Hematopoietic multipotent progenitor cell treated with erythropoietin and hydrocortisone succinate and interleukin-3 and kit ligand, for 8 days (in vitro differentiated cells): ENCODE measurements at places on chromosomes 12 and 14.

DNA sequence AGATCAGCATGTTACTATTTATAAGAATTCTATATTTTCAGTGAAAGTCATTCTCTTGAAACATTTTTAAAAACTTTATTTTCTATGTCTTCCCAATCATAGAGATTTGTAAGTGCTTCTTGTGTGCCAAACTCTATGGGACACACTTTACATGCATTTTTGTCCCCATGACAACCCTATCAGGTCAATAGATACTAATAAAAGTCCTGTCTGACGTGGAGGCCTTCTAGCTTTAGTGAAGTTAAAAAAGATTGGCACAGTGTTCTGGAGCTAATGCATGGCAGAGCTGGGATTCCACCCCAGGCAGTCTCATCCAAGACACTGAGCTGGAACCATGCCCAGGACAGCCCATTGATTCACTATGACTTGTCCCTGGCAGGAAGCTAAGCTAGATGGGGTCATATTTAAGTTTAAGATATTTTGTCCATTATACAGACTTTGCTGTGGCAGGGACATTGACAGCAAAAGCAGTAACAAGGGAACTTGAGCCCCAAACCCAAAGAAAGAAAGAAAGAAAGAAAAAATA lies 28.1 kb downstream of the TTC6 start:
- DNase-seq: no peak

- no peak for DNase-seq
These were observed 368.7 kb downstream of the TMEM132D start for GRCh38 chr12:129534966-129535750.

GRCh38 chr12:64716839-64717455 lies 42.3 kb downstream of the GNS start:
- DNase-seq: no peak

GRCh38 chr12:132550014-132550802 lies 60.2 kb downstream of the LRCOL1 start:
- no peak for DNase-seq

GRCh38 chr12:2250797-2251196 lies 198.0 kb downstream of the CACNA1C start:
- DNase-seq: no peak

GRCh38 chr12:120734210-120734609 lies 8.6 kb downstream of the ACADS start:
- DNase-seq: no peak

DNA sequence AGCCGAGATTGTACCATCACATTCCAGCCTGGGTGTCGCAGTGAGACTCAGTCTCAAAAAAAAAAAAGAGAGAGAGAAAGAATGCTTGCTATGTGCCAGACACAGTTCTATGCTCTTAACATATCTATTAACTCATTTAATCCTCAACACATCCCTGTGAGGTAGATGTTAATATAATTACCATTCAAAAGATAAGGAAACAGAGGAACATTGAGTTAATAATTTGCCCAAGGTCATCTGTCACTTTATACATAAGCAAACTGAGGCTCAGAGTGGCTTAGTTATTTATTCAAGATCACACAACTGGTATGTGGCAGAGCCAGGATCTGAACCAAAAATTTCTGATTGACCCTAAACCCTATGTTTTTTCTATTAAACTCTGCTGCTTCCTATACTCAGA lies 116.1 kb upstream of the BCAT1 start:
- DNase-seq: no peak

DNA sequence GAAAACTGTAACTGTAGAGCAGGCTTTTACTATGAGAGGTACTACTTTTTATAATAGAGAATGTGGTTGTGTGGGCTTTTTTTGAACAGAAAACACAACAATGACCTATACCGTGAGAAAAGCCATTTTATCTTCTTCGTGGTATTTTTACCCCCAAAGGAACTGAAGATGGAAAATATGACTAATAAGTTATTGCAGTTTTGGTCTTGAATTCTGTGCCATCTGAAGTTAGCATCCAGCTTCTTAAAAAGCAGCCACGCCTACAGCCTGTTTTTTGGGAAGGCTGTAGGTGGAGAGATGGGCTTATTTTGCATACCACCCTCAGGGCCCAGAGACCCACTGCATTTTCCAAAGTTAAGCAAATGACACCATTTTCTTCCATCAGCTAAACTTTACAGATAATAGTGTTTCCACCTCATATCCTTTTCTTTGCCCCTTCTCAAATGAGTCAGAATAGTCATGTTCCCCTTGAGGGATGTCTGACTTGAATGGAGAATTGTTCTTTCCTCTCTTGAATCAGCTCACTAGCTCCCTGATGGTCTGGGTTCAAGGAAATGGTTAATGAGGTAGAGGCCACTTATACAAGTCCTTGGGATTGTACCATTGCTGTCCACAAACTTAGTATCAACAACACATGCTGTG lies 53.0 kb downstream of the TBC1D30 start:
- DNase-seq: no peak

DNA sequence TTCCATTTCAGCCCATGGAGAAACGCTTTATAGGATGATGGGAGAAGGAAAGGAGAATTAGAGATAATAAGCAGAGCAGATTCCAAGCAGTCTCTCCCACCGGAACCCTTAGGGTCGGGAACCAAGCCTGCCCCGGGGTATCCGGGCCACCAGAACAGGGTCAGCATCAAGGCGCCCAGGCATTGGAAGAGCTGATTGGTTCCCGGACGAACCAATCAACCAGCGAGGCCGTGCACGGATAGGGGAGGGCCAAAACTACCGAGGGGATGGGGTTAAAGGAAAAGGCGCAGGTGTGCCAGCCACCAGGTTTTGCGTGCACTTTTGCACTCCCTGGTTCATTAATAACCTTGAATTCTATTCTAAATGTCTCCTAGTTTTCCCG lies 1.7 kb downstream of the PPM1H start:
- DNase-seq: peak; percentile 71
